Stimulated activated CD8-positive, alpha-beta memory T cell treated with anti-CD3 and anti-CD28 coated beads, Interleukin-4, amount 100 ng/mL, for 4 hours (primary cell): ENCODE measurements at places on chromosomes 1 and 21.

DNA sequence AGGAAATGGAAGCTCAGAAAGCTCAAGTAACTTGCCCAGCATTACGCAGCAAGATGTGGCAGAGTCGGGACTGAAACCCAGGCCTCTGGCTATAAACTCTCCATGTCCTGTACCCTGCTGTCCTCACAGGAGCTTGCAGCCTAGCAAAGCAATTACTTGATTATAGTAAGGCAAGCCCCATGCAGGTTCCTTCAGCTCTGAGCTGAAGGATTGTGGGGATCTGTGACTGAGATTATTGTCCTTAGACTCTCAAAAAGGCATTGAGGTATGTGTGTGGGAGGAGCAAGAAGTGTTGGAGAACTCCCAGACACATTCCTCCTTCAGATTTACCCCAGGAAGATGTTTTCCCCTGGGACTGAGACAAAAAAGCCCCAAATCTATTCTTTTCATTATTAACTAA lies 124.0 kb upstream of the SPATA6 start:
- DNase-seq = no peak

GRCh38 chr1:184545601-184546000 lies 158.8 kb downstream of the C1orf21 start:
- no peak for DNase-seq

GRCh38 chr1:11383553-11384169 lies 95.3 kb upstream of the DISP3 start:
- DNase-seq = no peak

- no peak for DNase-seq
Measured at GRCh38 chr1:173415490-173415889, 61.6 kb upstream of the PRDX6 start.

DNA sequence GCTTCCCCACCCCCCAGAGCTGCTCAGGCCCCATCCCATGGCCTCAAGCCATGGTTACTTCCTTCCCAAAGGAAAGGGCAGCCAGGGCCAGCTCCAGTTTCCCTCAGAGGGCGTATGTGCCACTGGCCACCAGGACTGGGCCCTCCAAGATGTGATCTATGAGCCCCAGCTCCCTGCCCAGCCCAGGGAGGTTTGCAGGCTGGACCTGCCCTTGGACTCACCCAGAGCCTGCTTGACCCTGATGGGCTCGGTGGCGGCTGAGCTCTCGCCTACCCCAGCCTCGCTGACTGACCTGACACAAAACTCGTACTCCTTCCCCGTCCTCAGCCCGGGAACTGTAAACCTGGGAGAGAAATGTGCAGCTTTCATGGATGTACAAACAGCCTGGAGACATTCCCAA lies 29.6 kb downstream of the MYOM3 start:
- no peak for DNase-seq
